Left kidney (tissue), 8 donors: ENCODE measurements at places on chromosomes 12 and 14. TPM values are rescaled to one million over a fixed set of nuclear protein-coding genes. Genes with fewer than 3 reads are reported as not detected.

DNA sequence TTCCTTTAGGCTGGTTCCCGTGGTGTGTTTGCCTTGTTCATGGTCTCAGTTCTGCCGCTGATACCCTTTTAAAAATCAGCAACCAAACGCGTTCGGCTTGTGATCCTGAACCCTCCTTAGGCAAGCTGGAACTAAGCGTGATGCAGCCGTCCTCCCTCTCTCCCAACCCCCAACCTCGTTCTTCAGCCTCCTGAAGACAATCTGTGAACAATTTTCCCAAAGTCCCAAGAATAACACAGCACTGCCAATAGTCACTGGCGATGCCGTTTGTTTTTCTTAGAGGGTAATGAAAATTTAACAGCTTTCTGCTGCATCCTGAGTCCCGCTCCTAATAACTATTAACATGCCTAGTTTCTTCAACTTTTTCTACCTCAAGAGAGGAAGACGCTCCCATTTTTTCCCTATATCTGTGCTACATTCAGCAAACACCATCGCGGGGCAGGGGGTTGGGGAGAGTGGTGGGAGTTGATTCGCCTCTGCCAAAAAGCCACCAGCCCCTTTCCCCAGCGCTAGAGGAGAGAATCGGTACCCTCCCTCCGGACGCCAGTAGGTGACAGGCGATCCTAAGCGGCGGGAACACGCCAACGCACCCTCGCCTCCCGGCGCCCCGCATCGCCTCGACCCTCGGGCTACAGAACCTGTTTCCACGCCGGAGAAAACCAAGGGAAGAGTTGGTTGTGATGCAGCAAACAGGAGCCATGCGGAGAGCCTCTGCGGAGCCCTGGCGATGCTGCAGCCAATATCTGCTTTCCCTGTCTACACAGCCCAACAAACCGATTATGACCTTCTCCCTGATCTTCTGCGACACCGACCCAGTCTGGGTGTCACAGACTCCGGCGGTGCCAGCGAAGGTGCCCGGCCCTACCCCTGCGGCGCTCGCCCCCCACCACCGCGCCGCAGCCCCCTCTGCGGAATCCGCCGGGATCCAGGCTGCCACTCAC, 752 bp downstream of the PRICKLE1 start:
- DNase-seq = peak; percentile 54

DNA sequence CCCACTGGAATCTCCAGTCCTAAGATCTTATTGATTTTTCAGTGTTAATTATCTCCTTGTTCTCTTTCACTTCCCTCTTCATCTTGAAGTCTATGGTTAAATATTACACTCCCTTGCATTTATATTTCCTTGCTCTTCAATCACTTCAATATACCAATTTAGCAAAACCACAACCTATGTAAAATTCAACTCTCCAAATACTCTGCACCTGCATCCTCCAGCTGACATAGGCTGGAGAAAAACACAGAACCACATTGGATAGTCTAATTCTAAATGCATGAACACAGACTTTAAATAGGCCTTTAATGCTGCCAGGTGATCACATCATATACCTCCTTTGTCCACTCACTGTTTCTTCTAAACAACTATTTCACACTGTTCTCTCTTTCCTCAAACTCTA, 253.8 kb upstream of the GARIN6 start:
- DNase-seq = no peak

The TAS2R7 gene
- not detected for polyA plus RNA-seq

- no peak for DNase-seq
These were observed 479.8 kb downstream of the ZFP36L1 start for GRCh38 chr14:68312884-68313610.

- no peak for DNase-seq
These were observed 12.2 kb upstream of the CALCOCO1 start for GRCh38 chr12:53739214-53740129.

The TTC6 gene
- polyA plus RNA-seq = 0.75 TPM

The TAS2R19 gene
- polyA plus RNA-seq = 1.9 TPM
